ENCODE measurements at places on chromosomes 7 and 10.

DNA sequence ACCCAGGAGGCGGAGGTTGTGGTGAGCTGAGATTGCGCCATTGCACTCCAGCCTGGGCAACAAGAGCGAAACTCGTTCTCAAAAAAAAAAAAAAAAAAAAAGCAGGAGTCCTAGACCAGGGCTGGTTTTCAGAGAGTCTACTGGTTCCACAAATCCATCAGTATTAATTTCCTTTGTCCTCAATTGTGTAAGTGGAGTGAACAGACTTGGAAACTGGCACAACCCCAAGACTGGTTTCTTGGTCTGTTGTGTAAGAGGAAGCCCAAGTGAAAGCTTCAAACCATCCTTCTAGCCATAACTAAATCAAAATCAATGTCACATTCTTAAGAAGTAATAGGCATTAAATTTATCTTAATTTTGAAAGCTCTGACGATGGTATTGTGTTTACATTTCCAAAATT is 213.6 kb downstream of the DGKI start:
- H3K27ac ChIP-seq, result no peak overlapping the region
- no peak overlapping the region for H3K4me3 ChIP-seq
- H3K27me3 ChIP-seq, result no peaks in the 10 kb centered on the region

DNA sequence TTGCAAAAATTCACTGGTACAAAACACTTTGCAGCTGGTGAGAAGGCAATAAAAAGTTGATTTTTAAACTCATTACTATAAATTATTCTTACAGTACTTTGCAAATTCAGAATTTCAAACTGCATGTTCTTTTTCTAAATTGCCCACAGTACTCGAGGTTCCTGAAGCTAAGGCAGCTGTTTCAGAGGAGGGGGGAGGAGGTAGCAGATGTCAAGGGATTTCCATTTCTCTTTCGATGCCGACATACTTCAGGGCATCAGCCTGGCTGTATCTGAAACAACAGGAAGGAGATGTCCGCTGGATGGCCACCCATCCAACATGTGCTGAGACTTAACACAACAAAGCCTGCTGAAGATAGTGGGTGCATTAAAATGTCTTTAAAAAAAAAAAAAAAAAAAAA is 76.7 kb downstream of the EZH2 start:
- H3K27ac ChIP-seq, result no peak overlapping the region
- no peaks in the 10 kb centered on the region for H3K4me1 ChIP-seq
- H3K27me3 ChIP-seq, result no peaks in the 10 kb centered on the region

DNA sequence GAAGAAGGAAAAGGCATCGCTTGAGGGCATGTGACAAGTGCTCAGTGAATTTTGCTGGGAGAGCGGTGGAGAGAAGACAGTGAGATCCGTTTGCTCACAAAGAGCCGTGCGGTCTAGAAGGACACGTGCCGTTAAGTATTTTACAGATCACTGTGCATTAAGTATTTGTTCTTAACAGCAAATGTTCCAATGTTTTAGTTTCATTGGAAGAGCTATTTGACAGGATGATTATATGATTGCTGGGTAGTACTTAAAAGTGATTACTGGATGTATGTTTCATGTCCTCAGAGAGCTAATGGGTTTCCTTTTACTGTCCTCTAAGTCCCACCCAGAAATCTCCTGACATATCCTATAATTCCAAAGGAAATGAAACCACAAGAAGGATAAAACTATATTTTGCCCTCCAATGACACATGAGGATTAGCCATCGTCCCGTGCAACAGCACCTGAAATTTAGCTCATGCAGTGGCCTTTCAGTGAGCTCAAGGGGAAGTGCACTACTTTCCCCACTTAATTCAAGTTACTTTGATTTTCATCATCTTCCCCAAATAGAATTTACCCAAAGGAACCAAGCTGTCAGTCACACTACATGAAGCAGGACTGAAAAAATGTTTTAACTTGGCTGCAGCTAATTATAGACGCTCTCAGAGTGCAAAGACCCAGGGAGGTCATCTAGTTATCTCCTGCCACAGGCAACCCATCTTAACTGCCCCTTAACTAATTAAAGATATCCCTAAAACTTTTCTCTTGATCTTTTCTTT is 80.3 kb downstream of the KLF6 start:
- no peak overlapping the region for H3K27ac ChIP-seq
- no peak overlapping the region for H3K4me3 ChIP-seq
- no peaks in the 10 kb centered on the region for H3K36me3 ChIP-seq
- no peaks in the 10 kb centered on the region for H3K27me3 ChIP-seq
- H3K4me1 ChIP-seq, result peaks cover 2% of the 10 kb centered on the region

- no peaks in the 10 kb centered on the region for H3K36me3 ChIP-seq
- no peaks in the 10 kb centered on the region for H3K4me1 ChIP-seq
- H3K27ac ChIP-seq, result no peak overlapping the region
These were observed 10.4 kb upstream of the STOX1 start for GRCh38 chr10:68816796-68817412.

GRCh38 chr10:115706488-115707076 is 566.4 kb downstream of the GFRA1 start:
- DNase-seq, result peak; percentile 39
- H3K27me3 ChIP-seq, result no peaks in the 10 kb centered on the region
- no peaks in the 10 kb centered on the region for H3K4me1 ChIP-seq

DNA sequence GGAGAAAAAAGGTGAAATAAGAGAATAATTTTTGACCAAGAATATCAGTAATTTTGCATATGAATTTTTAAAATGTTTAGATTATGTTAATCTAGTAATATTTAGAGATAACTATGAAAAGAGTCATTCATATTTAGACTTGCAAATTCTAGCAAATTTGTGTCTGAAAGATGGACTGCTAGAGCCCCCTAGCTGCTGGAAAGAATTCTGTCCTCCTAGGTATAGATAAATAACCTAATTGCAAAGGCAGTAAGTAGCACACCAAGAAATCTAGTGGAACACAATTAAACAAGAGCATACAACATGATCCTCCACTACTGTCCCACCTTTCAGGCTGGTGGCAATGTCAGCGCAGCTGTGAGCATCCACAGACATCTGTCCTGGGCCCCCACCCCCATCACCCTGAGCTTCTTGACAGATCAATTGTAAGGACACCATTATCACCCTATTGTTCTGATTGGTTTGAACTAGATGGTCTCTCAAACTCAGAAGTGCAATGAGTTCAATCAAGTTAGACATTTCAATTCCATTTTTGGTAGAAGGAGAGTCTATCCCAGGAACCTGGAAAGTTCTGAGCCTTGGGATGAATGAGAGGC is 15.0 kb upstream of the GFRA1 start:
- DNase-seq, result peak; percentile 48
- no peaks in the 10 kb centered on the region for H3K36me3 ChIP-seq
- no peaks in the 10 kb centered on the region for H3K27me3 ChIP-seq

DNA sequence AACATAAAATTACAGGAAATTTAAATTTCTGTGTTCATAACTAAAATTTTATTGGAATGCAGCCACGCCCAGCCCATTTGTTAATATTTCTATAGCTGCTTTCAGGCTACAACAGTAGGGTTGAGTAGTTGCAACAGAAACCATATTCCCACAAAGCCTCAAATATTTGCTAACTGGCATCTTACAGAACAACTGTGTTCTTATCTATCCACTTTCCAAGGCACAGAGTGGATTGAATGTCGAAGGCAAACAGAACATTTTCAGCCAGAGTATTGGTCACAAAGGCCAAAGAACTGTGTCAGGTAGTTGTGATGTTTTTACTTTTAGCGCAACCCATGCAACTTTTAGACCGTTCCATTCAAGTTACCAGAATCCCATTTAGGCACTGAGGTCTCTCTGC is 51.1 kb upstream of the OPN4 start:
- no peaks in the 10 kb centered on the region for H3K36me3 ChIP-seq
- no peak overlapping the region for H3K4me3 ChIP-seq
- no peak overlapping the region for H3K27ac ChIP-seq

GRCh38 chr10:49625411-49625810 is 11.6 kb downstream of the CHAT start:
- H3K36me3 ChIP-seq, result no peaks in the 10 kb centered on the region
- H3K27ac ChIP-seq, result no peak overlapping the region
- H3K27me3 ChIP-seq, result no peaks in the 10 kb centered on the region
- no peaks in the 10 kb centered on the region for H3K4me1 ChIP-seq

Data from mesendoderm (in vitro differentiated cells).